SJSA1 (cell line): ENCODE measurements at places on chromosomes 6 and 20. TPM values are rescaled to one million over a fixed set of nuclear protein-coding genes. Genes with fewer than 3 reads are reported as not detected.

The PTPRK gene
- 24.5 and 31.9 TPM in 2 replicates for total RNA-seq

The ADNP gene
- total RNA-seq = 18.2 and 20.4 TPM in 2 replicates

The TSBP1 gene
- total RNA-seq = not detected in 2 replicates

- DNase-seq = no peak
Observed at GRCh38 chr20:18808712-18809111, 4.9 kb upstream of the SCP2D1 start.

DNA sequence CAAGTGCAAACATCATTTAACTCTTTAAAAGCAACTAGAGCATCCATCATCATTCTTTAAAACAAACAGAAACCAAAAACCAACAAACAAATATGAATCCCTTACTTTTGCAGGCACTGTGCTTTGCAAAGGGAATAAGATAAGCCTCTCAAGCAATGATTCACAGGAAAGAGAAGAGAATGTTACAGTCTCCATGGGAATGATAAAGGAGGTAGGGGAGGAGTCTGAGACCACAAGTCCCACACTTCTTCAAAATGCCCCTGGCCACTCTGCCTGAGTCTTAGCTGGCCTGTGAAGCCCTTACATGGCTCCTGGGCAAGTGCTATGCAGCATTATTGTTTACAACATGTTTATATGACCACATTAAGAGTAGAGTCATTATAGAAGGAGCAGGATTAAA, 257.7 kb upstream of the MARCKS start:
- no peak for DNase-seq

DNA sequence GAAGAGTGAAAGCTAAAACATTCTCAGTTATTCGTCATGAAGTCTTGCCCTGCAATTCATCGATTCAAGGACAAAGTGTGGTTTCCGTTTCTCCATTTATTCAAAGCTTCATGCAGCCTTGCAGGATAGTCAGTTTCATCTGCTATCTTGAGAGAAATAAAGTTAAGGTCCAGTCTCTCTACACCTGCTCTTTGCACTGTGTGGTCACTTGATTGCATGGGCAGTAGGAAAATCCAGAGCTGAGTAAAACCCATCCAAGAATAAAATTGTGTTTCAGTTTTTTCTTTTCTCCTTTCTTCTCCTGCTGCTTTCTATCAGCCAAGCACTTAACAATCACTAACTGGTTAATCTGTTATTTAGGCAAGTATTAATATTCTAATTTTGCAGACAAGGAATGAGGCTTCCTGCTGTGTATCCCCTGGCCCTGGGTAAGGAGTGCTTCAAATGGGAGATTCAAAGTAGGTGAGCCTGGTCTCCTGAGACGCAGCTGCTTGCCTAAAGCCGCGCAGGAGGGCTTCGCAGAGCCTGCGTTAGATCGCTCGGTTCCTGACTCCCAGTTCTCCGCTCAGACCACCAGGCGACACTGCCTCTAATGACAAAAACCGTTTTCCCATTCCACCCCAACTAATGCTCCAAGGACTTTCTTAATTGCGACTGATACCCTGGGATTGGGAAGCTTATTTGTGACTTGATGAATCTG, 808.3 kb downstream of the TFAP2A start:
- no peak for DNase-seq

GRCh38 chr6:19193624-19194023, 643.5 kb upstream of the ID4 start:
- DNase-seq = no peak

GRCh38 chr6:42771741-42772100, 10.1 kb upstream of the BICRAL start:
- DNase-seq = no peak
